ENCODE measurements at places on chromosomes 2 and 18.

DNA sequence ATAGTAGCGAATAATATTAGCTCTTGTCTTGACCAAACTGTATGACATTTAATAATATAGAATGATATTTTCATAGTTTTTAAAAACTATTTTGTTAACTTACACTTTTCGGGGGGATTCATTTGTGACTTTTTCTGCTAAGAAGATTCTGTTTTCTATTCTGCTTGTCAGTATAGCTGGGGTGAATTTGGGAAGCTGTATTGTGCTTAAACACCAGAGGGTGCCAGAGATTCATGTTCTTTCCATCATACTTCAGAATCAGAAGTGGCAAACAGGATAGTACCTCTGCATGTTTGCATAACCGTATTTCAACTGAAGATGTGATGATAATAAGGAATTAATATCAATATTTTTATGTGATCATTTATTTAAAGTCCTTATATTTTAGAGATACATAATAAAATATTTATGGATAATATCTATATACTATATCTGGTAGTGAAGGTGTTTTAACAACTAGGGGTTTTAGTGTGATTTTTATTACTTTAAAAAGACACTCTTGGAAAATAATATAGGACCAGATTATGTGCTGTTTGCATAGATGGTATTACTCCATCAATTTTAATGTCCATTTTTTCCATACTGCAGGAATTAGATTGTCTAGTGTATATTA lies 81.0 kb downstream of the TAF4B start:
- DNase-seq = peak; percentile 75

DNA sequence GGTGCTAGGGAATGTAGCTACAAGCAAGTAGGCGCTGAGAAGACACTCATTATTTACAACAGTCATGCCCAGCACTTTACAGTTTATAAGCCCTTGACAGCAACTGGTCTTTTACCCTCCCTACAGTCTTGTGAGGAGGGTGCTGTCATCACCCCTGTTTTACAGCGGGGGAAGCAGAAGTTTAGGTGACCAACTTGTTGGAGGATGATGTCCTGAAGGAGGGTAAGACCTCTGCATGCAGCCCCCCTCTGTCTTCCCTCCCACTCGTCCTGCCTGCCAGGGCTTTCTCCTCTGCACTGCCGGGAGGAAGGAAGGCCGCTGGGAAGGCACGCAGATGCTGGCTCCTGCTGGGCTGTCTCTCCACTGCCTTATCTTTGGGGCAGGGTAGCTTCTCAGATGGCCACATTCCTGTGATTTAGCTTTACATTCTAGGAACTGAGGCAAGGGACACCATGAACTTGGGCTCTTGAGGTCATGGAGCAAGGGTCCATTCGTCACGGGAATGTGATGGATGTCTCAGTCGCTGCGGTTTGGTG lies 972 bp downstream of the IL1R1 start:
- no peak for DNase-seq

- no peak for DNase-seq
These were observed 5.3 kb downstream of the CD8A start for GRCh38 chr2:86785456-86785855.

- DNase-seq = peak; percentile 81
These were observed 13.2 kb downstream of the MAP4K4 start for GRCh38 chr2:101710471-101711318.

DNA sequence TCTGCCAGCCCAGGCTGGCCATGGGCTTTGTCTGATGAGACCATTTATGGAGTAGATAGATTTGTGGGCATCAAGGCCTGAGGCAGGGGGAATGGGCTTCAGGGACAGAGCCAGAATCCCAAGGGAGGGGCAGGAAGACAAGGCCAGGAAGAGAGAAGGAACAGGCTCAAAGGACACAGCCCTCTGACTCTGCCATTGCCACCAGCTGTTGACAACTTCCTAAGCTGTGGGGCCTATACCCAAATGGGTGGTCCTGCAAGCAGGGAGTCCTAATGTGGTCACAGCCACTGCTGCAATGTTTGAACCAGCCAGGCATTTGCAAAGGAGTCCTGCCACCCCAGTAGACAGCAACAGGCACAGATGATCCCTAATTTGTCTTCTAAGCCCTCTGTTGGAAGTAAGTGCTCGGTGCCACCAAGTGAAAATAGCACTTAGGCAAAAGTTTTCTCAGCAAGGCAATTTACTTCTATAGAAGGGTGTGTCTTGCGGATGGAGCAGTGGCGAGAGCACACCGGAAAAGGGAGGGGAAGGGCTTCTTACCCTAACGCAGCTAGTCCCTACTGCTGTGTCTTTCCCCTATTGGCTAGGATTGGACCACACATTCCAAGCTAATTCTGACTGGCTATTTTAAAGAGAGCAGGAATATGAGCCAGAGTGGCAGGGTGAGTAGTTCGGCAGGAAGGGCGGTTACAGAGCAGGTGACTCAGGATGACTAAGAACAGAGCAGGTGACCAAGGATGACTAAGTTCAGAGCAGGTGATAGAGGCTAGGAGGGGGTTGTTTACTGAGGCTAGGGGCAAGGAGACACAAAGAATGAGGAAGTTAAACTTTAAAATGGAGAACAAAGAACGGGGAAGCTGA lies 47.2 kb downstream of the C1QL2 start:
- DNase-seq = no peak
